PC-9 (cell line): ENCODE measurements at places on chromosomes 1 and 21.

- no peak for DNase-seq
Observed at GRCh38 chr1:36168514-36168913, 12.6 kb downstream of the MAP7D1 start.

GRCh38 chr1:180548686-180549317, 10.0 kb upstream of the OVAAL start:
- DNase-seq, result no peak

GRCh38 chr1:22031214-22031962, 21.1 kb upstream of the CDC42 start:
- peak; percentile 65 for DNase-seq

GRCh38 chr1:16464917-16465625, 24.5 kb downstream of the NECAP2 start:
- no peak for DNase-seq

DNA sequence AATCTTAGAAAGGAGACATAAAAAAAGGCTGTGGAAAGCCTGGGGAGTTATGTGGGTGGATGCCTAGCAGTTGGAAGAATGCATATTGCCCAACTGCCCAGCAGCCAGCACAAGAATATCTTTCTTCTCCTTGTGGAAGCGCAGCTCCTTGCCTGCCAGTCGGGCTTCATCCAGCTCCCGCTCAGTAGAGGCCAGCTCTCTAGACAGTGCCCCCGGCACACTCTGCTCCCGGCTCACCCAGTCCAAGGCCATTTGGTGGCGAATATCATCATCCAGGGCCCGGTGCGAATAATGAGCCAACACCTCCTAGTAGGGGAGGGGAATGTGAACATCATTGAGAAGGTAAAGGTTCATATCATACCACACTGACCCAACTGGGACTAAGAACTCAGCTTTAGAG, 9.0 kb upstream of the RBM8A start:
- DNase-seq, result no peak

DNA sequence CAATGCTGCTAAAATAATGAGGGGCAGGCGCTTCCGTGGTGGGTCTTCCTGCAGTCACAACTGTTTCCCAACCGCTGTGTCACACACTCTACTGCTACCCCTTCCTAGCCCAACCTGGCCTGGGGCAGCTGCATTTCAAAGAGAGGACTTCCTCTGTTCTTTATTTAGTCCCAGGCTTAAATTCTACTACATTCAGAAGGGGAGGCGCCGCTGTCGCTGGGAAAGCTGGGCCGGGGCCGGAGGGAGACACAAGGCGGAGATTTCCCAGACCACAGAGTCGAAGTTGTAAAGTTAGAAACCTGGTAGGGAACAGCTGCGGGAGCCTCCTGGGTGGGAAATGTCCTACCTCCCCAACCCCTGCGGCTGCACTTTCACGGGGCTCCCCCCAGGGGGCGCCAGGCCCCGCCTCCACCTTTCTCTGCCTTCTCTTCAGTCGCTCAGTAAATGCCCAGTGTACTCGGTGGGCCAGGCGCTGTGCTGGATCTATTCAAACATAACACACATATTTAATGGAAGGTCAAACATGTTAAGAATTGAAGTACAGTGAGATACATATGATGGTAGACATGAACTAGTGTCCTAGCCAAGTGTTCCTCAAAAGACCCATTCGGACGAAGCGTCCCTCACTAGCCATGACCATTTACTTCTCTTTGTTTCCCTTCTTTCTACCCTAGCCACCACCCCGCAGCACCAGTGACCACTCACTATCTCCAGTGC, 23.1 kb downstream of the DYRK3 start:
- no peak for DNase-seq

- DNase-seq, result no peak
Observed at GRCh38 chr1:107965110-107965991, at the start of gene VAV3. VAV3 (minus strand) TSS chr1:107965180; CDS start chr1:107964869, 311 bp downstream.

DNA sequence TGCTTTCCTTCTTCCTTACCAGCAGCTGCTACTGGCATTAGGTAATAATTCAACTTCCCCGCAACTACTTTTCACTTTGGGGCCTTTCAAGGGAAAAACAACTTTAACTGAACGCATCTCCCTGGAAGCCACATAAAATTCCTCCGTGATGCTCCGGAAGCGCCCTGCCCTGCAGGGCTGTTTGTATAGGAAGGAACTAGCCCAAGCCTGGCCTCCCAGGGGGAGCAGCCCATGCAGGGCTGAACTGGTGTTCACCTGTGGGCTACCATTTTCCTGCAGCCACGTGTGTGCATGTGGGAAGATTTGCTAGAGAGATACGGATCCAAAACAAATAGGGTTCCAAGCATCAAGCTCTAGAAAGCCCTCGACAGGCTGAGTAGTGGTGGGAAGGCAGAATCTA, 14.4 kb downstream of the CLDN14 start:
- no peak for DNase-seq

GRCh38 chr1:54597455-54598030, 25.8 kb downstream of the FAM151A start:
- no peak for DNase-seq

DNA sequence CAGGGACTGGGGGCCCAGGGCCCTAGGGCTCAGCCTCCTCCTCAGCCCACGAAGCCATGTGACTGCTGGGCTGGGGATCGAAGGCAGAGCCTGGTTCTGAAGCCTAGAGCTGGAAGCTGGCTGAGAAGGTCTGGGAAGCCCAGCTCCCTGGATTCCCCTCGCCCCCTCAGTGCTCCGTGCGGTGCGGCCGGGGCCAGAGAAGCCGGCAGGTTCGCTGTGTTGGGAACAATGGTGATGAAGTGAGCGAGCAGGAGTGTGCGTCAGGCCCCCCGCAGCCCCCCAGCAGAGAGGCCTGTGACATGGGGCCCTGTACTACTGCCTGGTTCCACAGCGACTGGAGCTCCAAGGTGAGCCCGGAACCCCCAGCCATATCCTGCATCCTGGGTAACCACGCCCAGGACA, 9.1 kb downstream of the ADAMTSL4 start:
- DNase-seq, result no peak

- DNase-seq, result no peak
Observed at GRCh38 chr1:63795455-63795854, 21.6 kb downstream of the ROR1 start.

DNA sequence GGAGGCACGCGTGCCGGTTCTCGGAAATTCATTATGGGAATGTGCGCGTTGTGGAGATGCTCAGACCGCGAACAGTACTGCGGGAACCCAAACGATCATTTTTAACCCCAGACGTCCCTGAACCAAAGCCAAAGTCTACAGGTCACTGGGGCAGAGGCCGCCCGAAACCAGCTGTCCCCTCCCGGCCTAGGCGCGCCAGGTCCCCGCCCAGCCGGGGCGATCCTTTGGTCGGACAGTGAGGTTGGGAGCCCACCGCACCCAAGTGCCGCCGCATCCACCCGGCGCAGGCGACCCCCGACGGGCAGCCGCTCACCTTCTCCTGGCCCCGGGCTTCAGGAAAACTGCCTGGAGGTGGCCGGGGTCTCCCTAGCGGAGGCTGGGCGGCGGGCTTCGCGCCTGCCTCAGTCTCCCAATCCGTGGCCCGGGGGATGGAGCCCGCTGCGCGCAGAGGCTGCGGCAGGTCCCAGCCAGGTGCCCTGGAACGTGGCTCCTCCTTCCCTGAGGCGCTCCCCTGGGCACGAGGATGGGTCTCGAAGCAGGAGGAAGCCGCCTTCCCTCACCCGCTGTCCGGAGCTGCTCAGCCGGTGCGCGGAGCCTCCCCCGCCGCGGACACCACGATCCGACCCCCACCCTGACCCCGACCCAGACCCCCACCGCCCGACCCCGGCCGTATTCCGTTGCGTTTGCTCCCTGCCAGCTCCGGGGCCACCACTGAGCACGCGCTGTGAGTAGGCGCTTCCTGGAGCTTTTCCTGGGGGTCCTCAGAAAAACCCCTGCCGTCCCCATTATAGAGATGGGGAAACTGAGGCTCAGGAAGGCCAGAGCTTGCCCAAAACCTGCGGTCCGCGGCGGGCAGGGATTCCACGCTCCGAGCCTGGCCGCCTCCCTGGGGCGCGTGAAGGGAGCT, 8.1 kb upstream of the SLX9 start:
- no peak for DNase-seq

DNA sequence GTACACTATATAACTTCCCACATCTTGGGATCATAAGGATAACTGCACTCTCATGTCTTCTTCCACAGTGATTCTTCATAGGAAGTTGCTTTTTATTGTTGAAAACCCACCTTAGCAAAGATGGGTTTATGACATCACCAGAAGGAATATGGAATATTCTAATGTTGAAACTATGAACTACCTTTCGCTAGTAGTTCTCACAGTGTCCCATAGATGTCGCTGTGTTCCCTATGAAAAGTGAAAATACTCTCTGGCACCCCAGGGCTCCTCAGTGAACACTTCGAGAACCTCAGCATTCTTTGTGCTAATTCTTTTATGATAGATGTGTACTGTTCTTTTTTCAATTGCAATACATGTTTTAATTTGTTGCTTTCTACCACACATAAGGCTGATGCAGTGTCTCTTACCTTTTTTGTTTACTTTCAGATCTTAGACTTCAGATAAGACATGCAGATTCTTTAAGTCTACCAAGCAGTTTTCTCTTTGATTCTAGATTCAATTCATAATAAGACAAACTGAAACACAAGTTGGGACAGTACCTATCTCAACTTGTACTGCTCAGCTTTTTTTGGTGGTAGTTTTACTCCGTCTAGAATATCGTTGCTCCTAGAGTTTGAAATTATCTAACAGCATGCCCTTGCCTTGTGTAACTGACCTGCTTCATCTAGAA, 90.8 kb downstream of the GTF2B start:
- DNase-seq, result no peak

DNA sequence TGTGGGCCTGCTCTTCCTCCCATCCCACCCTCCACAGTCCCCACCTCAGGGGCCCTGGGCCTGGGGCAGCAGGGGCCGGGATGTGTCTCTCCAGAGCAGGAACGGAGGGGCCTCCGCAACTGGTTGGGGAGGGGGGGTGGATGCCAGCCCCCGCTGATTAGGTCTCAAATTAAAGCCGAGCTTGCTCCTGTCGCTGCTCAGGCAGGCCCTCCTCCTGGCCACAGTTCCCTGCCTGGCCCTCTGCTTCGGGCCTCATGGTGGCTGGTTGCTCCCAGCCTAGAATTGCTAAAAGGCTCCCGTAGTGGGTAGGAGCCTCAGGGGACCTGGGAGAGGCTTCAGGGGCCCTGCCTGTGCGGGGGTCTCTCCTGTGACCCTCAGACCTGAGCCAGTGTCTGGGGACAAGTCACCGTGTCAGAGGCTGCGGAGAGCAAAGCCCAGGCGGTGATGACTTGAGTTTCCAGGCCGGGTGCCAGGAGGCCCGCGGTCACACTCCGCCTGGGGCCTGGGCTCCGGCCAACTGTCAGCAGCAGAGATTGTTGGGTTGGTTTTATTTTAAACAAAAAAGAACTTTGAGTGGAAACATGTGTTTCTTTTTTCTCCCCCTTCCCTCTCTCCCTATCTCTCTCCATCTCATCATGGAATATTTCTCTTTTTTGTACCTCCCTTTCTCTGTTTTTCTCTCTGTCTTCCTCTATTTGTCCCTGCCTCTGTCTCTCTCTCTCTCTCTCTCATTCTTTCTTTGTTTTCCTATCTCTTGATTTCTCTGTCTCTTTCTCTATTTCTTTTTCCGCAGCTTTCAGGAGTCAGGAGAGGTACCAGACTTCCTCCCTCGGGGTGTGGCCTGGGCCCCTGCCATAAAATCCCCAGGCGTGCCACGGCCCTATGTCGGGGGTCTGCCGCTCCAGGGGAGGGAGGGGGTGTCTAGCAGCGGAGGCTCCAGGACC, 20.0 kb upstream of the EPHA2 start:
- peak; percentile 85 for DNase-seq

- no peak for DNase-seq
Observed at GRCh38 chr21:28294051-28294450, 698.6 kb downstream of the LTN1 start.

DNA sequence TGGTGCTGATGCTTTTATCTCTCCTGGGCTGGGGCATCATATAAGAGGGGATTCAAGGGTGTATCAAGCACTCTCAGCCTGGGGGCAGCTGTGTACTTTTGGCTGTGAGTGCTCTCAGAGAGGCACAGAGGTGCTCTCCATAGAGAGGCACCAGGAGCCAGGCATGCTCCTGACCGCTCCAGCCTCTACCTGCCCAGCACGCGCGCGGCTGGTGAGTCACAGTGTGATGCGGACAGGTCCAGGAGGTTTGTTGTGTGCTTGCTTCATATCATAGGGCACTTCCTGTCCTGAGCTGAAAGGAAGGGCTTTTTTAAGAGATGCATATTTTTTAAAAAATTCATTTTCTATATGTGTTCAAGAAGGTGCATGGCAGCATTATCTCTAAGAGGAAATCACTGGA, 93.6 kb upstream of the BCAR3 start:
- DNase-seq, result peak; percentile 91

DNA sequence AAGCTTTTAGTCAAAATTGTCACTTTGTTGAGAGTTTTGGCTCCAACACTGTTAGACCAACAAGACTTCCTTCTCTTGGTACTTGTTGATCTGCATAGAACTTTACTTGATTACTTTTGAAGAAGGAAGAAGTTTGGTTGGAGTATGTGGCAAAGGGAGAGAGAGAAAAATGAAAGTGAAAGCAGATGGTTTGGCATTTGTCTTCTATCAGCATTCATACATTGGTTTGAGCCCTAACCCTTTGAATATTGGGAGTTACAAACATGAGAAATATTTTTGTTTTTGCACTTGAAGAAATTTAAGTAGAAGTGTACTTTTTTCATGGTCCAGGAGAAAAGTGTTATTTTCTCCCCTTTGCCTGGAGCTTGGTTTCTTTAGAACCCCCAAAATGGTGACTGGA, 169.8 kb downstream of the ADGRL4 start:
- no peak for DNase-seq

GRCh38 chr1:28259934-28260802, 850 bp downstream of the SESN2 start:
- DNase-seq, result peak; percentile 59

DNA sequence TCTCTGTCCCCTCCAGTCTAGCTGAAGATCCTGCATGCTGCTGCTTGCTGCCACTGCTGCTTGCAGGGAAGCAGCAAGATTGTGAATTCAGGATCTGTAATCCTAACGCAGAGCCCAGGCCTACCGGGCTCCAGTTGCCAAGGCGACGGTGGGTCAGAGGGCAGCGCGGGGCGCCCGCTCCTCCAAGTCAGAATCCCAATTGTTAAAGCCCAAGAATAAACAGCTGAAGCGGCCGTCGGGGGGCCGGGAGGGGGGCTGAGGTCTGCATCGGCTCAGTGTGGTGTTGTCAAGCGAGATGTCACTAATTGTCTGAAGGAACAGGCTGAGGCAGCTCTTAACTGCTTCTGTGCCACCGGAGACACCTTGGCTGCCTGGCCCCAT, 36.8 kb downstream of the AHDC1 start:
- DNase-seq, result no peak

- DNase-seq, result peak; percentile 55
Observed at GRCh38 chr1:93446837-93447451, 974 bp upstream of the FNBP1L start.

DNA sequence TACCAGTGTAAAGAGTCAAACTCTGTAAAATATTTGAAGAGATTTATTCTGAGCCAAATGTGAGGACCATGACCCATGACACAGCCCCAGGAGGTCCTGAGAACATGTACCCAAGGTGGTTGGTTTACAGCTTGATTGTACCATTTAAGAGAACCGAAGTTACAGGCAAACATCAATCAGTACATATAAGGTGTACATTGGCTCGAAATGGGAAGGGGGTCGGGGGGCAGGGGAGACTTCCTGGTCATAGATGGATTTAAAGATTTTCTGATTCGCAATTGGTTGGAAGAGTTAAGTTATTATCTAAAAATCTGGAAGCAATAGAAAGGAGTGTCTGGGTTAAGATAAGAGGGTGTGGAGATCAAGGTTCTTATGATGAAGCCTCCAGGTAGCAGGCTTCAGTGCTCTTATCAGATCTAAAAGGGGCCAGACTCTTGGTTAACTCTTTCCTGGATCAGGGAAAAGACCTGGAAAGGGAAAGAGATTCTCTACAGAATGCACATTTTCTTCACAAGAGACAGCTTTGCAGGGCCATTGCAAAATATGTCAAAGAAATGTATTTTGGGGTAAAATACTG, 47.5 kb upstream of the NTPCR start:
- no peak for DNase-seq

GRCh38 chr1:204254031-204254661, 40.4 kb upstream of the GOLT1A start:
- peak; percentile 90 for DNase-seq
